Pons (tissue), 1 donor: ENCODE measurements at places on chromosomes 2 and 18.

DNA sequence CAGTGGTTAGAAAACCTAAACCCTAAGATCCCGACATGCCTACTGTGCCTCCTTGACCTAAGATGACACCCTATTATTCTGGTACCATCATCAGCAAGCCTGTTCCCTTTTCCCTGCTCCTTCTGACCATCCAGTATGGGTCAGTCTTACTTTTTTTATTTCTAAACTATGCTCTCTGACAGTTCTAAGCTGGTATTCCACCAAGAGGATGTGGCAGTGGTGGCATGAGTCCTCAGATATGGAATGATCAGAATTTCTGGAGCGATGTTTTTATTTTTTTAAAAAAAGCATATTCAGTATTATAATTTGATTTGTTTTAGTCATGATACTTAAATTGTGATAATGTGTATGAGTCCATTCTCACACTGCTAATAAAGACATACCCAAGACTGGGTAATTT, 145.9 kb upstream of the LHCGR start:
- DNase-seq, result no peak

GRCh38 chr18:26628017-26628416, 79.7 kb upstream of the KCTD1 start:
- no peak for DNase-seq

GRCh38 chr18:54119524-54120019, 104.9 kb downstream of the MBD2 start:
- peak; percentile 83 for DNase-seq

DNA sequence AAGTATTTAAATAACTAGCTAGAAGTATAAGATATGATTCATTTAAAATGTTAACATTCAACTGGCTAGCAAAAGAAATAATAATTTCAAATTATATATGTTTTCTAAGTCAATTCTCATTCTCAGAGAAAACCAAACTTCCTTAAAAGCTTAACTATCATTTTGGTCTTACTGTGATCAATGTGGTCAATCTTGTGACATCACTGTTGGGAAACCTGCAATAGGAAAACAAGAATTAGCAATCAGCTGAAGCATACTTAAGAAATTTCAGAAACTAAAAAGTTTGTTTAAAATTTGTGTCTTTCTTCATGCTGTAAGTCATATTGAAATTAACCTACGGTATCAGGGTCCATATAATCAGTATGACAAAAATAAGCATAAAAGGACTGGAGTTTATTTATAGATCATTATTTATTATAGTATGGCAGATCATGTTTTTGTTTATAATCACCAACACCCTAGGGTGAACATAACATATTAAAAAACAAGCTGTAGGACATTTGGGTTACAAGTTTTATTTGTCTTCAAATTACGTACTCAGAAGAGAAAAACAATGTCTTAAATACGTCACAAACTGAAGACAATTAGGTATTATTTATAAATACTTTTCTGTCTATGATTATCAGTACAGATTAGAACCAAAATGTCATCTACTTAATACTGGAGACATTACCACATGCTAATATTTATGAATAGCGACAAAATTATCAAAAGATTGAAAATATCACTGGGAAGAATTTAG, 60.5 kb downstream of the BAZ2B start:
- DNase-seq, result no peak

DNA sequence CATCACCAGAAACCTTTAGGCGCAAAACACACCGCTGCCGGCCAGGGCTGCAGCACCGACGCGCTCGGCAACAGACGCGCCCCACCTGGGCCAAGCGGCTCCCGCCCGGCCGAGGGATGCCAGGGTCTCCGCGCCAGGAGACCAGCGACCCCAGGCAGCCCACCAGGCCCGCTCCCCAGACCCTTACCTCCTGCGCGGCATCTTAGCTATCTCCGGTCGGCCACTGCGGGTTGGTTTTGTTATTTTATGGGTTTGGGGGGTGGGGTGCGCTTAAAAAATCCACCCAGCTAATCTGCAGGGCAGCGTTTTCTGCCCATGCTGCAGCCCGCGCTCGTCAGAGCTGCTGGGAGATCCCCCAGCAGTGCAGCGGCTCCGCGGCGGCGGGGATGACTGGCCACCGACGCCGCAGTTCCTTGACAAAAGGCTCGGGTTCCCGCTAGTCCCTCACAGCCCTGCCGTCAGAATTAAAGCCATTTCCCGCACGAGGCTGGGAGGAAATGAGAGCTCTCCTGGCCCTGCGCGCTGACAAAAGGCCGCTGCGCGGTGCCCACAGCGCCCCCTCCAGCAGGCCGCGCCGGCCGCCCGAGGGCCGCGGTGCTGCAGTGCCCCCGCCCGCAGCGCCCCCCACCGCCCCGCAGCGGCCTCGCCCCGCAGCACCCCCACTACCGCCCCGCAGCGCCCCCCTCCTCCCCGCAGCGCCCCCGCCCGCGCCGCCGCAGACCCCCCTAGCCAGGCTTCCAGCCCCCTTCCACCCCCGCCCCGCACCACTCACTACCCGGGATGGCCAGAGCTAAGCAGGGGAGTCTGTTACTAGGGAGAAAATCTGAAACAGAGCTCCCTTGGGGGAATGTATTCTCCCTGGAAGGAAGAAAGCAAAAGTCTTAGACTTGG, at the start of gene ADD2:
TSS of gene ADD2 (minus strand) at position 502 of the 891 bp plus-strand sequence. CDS start 61,792 bp downstream, outside the sequence.
- peak; percentile 34 for DNase-seq

GRCh38 chr2:179966778-179967394, 40.2 kb downstream of the CWC22 start:
- DNase-seq, result no peak

DNA sequence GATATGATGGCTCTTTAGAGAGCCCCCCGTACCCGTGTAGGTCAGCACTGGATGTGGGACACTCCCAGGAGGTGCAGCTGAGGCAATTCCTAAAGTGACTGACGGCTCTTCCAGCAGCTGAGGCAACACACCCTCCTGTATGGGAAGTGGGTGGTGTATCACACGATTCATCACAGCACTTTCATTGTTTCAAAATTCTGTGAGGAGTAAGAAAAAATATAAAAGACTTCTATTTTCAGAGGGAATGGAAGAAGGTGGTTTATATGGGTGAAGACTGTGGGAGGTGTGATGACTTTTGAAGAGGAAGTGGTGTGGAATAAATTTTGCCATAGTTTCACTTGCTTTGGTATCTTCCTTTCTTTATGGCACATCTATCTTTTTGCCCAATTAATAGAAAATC, 22.3 kb downstream of the QPCT start:
- DNase-seq, result no peak

- no peak for DNase-seq
Measured at GRCh38 chr2:134745023-134745422, 26.2 kb upstream of the TMEM163 start.

DNA sequence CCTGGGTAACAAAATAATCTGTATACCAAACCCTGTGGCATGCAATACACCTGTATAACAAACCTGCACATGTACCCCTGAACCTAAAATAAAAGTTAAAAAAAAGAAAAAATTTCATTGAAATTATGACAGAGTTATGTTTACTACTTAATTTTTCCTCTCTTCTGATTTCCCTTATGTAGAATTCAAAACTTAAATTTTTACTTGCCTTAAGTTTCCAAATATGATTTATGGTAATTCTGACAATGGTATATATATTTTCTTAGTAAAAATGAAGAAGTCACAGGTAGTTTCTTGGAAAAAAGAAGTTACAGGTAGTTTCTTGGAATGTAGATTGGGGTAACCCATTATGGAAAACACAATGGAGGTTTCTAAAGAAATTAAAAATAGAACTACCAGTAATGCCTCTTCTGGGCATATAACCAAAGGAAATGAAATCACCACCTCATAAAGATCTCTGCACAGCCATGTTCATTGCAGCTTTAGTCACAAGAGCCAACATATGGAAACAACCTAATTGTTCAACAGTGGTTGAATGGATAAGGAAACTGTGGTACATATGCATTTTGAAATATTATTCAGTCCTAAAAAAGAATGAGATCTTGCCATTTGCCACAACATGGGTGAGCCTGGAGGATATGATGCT, 164.9 kb downstream of the BABAM2 start:
- DNase-seq, result no peak

GRCh38 chr2:132951008-132951714, 281.2 kb upstream of the LYPD1 start:
- no peak for DNase-seq

GRCh38 chr2:20148426-20148922, 76.5 kb downstream of the SDC1 start:
- no peak for DNase-seq

DNA sequence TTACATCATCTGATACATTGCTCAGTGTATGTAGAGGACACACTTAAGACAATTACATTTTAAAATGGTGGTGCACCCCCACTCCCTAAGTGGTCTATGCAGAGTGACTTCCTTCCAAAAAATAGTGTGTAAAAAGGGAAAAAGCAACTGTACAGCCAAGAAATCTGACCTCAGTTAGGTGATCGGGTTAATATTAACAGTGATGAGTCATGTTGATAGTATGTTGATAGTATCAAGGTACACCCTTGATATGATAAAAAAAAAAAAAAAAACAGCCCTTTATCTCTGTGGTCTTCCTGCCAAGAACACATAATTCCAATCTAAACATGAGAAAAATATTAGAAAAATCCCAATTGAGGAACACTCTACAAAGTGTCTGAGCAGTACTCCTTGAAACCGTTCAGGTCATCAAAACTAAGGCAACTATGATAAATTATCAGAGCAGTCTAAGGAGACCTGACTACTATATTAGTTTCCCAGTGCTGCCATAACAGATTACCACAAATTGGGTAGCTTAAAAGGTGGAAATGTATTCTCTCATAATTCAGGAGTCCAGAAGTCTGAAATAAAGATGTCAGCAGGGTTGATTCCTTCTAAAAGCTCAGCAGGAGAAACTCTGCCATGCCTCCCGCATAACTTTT, 171.9 kb downstream of the ARHGAP28 start:
- no peak for DNase-seq

DNA sequence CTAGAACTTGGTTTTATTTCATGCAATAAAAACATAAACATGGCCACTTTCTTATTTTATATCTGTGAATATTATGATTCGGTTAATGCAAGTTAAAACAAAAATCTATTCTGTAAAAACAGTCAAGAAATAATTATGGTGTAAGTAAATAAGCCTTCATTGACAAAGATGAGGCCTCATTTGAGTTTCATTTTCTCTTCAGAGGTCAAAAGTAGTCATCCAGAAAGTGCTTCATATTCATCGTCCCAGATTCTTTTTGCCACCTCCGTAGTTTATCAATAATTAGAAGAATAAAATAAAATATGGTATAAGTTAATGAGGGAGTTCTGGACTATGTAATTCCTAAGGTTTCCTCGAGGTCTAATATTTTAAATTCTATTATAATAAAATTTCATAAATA, 19.4 kb upstream of the HNRNPA3 start:
- no peak for DNase-seq

DNA sequence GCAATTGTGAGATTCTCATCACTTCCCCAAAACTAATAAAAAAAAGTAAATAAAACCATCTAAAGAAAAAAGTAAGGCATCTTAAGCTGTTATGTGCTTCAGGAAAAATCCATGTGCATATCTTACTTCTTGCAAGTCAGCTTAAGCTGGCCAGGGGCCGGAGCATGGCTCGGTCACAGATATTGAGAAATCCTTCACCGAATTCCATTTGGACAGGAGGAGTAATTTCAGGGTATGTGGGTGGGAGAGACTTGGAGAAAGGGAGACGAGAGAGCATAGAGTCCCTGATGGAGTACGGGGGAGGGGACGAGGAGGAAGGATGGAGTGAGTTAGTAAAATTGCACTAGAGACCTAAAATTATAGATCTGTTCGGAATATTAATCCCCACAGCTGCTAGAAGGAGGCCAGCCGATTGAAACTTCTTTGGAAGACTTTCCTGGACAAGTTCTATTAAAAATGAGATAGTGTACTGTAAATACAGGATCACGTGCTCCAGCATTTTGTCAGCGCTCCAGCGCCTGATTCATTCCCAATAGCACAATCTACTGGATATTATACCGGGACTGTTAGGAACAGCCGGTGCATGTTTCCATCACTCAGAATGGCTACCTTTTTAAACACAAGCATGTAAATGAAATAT, 438.5 kb downstream of the ZNF516 start:
- no peak for DNase-seq

- no peak for DNase-seq
Measured at GRCh38 chr2:203973676-203974075, 37.1 kb downstream of the ICOS start.

DNA sequence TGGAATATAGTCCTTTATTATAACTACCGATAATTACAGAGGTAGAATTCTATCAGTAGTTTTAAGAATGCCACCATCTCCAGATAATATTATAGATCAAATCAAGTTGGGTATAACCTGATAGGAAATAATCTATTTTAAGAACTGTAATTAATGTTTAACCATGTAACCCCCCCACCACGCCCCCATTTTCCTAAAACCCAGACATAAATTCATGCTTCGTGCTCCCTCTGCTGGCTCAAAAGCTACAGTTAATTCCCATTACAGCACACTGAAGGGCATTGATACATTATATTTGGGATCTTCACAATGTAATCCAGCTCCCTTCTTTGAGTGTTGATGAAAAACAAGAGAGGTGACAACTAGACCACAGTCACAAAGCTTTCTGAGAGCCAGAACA, 228.0 kb upstream of the SMAD7 start:
- DNase-seq, result peak; percentile 80

- no peak for DNase-seq
Measured at GRCh38 chr18:8717011-8717770, 11.8 kb downstream of the MTCL1 start.

DNA sequence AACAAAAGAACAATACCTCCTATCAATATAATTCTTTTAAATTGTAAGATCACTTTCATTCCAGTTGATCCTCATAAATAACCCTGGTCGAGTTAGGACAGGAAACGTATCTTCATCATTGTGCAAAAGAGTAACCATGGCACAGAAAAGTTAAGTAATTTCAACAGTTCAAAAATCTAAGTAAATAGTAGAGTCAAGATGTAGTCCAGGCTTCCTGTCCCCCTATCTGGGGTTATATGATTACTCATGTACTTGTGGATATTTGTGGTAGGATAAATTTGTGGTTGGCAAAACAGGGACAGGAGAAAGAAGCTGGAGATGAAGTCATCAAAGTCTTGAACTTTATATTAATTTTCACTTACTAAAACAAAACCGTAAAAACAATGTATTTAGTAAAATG, 772.6 kb downstream of the TSN start:
- no peak for DNase-seq

GRCh38 chr2:146131048-146131447, 1611.1 kb upstream of the ZEB2 start:
- no peak for DNase-seq

- DNase-seq, result no peak
Measured at GRCh38 chr2:215218587-215219577, 80.5 kb upstream of the ABCA12 start.

GRCh38 chr18:6547476-6547875, 132.8 kb upstream of the L3MBTL4 start:
- peak; percentile 26 for DNase-seq
